ENCODE measurements at places on chromosomes 2 and 18. TPM values are rescaled to one million over a fixed set of nuclear protein-coding genes. Genes with fewer than 3 reads are reported as not detected.

Gene ERFE
- 39.5 TPM for total RNA-seq

Gene CDH19
- total RNA-seq = not detected

Gene ANKRD29
- total RNA-seq = 0.17 TPM

Gene SCTR
- total RNA-seq = not detected

Gene ADRA2B
- total RNA-seq = 0.32 TPM

DNA sequence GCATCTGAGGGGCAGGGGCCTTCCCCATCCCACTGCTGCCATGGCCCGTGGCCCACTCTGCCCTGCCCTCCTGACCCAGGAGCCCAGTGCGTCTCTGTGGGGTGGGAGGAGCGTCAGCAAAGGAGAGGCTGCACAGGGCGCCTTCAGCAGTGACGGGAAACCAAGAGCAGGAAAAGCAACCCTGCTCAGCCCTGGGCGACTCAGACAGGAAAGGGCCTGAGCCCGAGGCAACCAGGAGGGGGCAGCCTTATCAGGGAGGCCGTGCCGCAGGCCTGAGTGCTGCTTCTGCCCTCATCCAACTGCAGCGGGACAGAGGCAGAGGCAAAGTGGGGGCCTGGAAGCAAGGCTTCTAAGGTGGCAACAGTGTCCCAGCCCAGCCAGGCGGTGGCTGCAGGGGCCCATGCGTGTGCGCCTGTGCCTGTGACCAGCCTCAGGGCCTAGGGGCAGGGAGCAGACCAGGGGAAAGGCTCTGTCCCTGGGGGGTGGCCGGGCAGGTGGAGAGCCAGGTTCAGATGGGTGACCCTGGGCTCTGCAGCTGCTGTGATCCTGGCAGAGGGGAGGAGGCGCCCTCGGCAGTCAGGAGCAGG is 23.3 kb upstream of the ALPI start:
- no peak for DNase-seq

DNA sequence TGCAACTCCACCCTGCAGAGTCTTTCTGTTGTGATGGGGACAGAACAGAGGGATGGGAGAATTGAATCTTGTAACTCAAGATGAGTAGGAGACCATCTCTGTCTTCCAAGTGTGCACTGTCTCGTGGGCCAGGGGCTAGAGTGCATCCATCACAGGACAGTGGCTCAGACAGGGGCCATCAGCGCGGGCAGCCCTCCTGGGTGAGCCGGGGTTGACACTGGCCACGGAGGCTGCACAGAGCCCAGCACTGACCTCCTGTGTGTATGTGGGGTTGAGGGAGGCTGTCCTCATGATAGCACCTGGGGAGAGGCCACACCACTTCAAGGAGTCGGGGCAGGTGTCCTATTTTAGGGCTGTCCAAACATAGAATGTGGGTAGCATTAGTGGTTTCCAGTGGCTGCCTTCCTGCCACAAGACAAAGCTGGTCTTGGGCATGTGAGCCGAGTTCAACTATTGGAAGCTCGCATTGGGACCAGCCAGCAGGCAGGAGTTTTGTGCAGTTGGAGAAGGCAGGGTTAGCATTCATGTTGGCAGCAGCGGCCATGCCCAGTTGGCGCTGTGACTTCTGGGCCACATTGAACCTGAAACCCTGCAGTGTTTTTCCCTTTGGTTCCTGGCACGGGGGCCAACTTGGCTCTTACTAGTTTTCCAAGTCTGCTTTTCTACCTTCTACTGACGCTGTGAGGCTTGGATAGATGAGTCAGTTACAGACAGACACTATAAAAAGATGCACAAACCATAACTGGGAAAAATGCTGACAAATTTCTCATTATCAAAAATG is 45.3 kb downstream of the ACOXL start:
- no peak for DNase-seq

DNA sequence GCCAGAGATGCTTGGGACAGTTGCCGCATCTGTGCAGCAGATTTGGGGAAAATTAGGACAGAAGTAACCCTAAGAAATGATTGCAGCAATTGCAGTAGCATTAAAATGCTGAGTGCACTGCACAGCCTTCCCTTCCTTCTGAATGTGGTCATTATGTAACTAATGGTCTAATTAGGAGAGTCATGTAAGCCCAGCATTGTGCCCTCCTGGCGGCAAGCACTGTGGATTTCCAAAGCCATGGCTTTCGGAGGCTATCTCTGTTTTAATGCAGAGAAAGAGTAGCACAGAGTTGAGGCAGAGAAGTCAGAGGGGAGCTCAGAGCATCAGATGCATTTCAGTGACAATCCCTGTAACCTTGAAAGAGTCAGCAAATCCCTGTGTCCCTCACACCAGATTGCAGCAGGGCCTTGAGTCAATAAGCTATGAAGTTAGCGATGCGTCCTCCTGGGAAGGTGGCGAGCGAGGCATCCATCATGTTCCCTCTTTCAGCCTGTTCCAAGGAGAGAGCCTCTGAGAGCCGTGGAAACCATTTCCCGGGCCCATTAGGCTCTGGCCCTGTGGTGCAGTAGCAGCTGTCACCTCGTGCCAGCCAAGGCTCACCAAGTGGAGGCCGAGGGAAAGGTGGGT is 307.2 kb downstream of the FBXO15 start:
- DNase-seq = no peak

DNA sequence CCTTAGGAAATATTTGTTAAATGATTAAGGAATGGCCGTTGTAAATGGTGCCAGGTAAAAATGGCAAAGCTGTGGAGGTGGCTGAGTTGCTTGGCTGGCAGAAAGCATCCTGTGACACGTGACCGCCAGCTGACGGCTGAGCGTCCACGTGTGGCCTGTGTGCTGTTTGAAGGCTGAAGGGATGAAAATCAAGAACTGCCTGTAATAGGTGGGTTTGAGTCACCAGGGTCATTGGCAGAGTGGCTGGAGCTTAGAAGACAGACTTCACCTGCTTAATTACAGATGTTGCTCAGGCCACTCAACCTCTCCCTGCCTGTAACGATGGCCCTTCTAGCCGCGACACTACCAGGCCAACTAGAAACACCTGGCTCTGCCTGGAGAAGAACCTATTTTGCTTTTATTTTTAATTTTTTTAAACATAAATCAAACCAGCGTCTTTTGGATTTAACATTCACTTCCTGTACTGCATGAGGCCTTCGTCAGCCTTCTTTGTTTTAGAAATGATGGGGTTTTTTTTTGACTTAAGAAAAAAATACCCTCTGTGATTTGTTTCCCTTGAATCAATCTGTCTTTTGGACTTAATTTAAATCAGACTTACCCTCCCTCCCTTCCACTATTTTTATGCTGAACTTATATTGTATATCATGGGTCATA is 206.5 kb downstream of the PRKCE start:
- no peak for DNase-seq

GRCh38 chr18:68429841-68430240 is 285.1 kb downstream of the TMX3 start:
- DNase-seq = no peak
